Activated naive CD8-positive, alpha-beta T cell treated with anti-CD3 and anti-CD28 coated beads, Interleukin-2, amount 50 U/mL, for 16 hours (primary cell): ENCODE measurements at places on chromosomes 3 and 15.

DNA sequence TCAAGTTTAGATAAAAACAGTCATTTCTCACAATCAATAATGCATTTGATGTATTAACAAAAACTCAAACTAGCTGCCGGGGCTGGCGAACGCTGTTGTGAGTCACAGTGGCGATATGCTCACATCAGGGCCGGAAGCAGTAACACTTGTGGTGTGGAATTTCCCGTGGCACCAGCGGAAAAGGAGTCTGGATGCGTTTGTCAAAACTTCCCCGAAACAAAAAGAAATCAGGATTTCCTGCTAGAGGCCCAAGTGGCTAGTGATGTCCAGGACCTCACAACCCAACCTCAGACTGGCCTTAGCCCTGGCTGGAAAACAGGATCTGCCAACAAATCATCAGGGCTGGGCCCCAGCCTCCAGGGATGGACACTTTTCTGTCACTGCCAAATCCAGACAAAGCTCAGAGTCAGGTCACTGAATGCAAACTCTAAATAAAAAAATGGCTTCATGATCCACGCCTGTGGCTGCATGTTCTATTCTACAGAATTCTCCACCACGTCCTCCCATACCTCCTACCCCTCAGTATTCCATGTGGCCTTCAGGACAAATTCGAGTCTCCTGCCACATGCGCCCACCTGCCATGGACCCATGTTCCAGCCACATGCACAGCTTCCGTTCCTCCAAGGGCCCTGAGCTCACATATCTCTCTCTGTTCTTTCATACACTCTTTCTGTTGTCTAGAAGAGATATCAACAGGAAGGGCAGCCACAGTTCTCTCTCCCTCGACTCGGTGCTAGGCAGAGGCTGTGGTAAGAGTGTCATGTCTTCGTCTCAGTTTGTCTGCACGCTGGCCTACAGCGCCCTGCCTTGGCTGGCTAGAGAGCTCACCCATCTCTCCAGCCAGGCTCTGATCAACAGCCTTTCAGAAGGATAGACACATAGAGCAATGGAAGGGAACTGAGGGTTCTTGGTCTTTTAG, 35.4 kb downstream of the EHD4 start:
- peak; percentile 10 for DNase-seq

DNA sequence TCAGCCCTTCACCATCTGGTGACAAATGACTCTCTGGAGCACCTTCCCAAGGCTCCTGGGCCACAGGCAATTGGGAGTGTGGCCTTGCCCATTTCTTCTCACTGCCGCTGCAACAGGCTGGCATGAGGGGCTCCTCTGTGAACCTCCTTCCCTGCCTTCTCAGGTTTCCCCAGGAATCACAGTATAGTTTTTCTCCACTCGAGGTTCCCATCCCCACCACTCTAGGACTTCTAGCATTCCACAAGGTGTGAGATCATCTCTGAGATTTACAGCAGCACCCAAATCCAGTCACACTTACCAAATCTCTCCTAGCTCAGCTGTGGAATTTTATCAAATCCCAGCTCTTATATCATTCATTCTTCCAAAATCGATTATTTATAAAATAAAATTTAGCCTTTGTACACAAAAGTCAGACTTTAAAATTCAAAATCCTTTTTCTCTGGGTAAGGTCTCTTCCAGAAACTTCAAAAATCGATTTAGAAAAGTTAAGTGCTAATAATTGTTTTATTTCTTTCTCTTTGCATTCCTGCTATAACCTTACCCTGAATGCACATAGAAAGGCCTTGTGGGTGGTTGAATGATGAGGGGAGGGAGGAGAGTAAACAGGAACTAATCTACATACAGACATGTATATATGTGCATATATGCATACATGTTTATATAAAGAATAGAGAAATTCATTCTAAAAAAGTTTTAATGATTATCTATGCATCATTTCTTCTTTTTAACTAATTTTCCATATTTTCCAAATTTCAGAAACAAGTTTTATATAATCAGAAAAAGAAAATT, 18.9 kb upstream of the ATP13A4 start:
- DNase-seq = no peak

DNA sequence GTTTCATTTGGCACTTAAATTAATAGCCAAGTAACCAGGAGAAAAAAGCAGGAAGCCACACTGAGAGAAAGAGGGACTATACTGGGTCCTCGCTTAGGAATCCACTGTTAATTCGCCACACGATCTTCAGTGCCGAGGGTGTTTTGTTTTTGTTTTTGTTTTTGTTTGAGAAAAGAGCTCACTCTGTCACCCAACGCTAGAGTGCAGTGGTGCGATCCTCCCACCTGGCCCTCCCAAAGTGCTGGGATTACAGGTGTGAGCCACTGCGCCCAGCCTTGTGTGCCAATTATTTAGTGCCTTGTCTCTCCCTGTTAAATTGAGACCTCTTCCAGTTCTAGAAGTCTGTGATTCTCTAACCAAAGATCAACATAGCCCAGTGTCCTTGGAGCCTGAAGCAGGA, 53.8 kb upstream of the TPM1 start:
- no peak for DNase-seq

DNA sequence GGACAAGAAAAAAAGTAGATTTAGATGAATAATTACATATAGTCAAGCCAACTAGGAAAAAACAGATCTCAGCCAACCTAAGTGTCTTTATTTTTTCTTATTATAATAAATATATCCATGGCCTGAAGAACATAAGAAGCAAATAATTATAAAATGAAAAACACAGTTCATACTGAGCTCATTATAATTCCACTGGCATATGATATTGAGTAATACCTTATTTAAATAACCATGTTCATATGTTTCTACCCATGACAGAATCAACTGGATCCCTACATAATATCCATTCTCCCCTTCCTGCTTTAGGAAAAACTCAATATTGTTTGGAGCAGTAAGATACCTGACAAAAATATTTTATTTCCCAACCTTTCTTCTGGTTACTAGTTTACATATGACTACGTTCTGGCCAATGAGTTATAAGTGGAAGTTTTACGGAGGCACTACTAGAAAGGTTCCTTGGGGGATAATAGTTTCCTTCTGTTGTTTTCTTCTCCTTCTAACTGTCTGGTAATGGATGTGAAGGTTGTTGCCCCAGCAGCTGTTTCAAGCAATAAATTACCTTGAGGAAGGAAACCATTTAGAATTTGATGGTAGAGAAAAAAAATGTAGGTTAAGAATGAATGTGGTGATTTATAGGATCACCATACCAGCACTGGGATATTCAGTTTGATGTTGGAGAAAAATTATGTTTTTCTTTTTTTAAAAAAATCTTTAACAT, 184.1 kb upstream of the MBNL1 start:
- no peak for DNase-seq

DNA sequence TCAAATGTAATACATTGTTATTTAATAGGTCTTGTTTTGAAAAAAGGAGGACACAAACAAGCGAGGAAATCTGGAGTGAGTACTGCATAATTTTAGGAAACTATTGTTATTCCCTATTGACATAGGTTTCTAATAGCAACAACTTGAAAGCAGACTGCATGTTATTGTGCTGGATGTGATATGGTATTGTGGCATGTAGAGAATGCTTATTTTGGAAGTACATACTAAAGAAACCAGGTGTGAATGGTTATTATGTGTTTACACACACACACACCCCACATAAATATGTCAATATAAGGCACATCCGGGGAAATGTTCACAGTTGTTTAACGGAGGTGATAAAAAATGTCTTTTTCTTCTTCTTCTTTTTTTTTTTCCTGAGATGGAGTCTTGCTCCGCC, 5.9 kb upstream of the MORF4L1 start:
- DNase-seq = no peak

- no peak for DNase-seq
Observed at GRCh38 chr3:62995530-62995929, 120.3 kb upstream of the CADPS start.

DNA sequence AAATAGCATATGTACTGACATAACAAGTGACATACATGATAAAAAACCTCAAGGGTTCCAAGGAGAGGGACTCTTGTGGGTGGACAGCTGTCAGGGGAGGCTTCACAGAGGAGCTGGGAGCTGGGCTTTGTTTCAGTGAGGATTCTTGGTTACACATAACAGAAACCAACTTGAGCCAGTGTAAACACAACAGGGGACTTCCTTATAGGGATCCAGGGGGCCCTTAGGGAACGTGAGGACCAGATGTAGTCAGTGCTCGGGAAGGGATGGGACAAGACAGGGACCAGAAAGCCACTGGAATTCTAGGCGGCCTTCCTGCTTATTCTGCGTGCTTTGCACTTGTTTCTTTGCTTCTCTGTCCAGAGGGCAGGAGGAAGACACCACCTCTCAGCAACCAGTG, 34.9 kb downstream of the SNAPC5 start:
- DNase-seq = no peak

- no peak for DNase-seq
Observed at GRCh38 chr3:125087768-125088391, 32.1 kb upstream of the HEG1 start.

GRCh38 chr15:60320365-60320764, 77.4 kb downstream of the ANXA2 start:
- no peak for DNase-seq

DNA sequence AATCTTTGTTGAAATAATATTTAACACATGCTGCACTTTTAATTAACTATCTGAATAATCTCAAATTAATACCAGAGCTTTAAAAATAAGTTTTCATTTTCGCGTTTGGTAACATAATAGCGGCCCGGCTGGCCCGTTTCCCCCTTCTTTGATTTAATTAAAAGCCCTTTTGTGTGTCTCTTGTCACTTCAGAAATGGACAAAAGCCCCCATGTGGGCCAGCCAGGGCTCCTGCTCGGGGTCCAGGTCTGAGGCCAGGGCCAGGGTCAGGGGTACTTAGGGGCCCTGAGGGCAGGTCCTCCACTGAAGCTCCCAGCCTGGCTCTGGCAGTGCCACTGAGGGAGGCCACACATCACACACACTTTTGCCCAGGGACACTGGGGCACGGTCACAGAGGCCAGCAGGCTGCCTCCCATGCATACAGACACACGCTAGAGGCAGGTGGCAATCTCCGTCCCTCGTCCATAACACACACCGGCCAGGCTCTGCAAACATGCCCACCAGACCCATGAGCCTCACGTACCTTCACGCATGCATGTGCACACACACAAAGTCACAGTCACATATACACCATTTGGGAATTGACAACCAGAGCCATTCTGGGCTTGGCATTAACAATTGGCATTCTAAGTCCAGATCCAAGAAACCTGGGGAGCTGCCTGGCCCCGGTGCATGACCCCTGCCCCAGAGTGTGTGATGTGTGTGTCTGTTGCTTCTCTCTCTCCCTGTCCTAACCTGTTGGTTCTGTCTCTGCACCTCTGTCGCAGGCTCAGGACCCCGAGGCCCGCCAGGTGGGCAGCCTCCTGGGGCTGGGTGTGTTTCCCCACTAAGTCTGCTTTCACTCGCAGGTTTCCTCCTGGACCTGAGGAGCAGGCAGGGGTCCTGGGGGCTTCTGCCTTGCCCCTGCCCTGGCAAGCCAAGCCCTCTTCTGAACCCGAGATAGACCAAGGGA, 38.5 kb downstream of the DNAJB8 start:
- DNase-seq = no peak

GRCh38 chr3:45638299-45639043, 43.9 kb downstream of the LIMD1 start:
- no peak for DNase-seq

GRCh38 chr15:80620931-80621330, 74.2 kb upstream of the ABHD17C start:
- DNase-seq = no peak

- no peak for DNase-seq
Observed at GRCh38 chr15:52738311-52738710, 51.8 kb downstream of the ONECUT1 start.

- DNase-seq = no peak
Observed at GRCh38 chr3:45092132-45093031, 53.8 kb downstream of the CDCP1 start.

GRCh38 chr3:46406443-46406787, 451 bp downstream of the CCR5AS start:
- DNase-seq = no peak

- no peak for DNase-seq
Observed at GRCh38 chr15:23912191-23912590, 225.1 kb upstream of the NDN start.

GRCh38 chr3:123805504-123805903, 78.6 kb downstream of the MYLK start:
- DNase-seq = no peak

DNA sequence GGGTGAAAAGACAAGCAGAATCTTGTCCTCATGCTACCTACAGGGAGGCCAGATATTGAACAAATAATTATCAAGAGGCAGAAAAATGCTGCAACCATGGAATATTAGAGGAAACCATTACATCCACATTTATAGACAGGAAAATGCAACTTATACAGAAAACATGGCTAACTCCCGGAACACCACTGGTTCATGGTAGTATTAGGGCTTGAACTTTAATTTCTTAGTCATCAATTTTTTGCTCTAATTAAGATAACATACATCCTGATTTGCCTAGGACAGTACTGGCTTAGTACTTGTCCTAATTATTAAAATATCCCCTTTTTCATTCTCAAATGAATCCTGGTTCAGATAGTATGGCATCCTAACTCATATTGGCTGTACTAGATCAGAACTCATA, 76.3 kb upstream of the TGFBR2 start:
- no peak for DNase-seq

DNA sequence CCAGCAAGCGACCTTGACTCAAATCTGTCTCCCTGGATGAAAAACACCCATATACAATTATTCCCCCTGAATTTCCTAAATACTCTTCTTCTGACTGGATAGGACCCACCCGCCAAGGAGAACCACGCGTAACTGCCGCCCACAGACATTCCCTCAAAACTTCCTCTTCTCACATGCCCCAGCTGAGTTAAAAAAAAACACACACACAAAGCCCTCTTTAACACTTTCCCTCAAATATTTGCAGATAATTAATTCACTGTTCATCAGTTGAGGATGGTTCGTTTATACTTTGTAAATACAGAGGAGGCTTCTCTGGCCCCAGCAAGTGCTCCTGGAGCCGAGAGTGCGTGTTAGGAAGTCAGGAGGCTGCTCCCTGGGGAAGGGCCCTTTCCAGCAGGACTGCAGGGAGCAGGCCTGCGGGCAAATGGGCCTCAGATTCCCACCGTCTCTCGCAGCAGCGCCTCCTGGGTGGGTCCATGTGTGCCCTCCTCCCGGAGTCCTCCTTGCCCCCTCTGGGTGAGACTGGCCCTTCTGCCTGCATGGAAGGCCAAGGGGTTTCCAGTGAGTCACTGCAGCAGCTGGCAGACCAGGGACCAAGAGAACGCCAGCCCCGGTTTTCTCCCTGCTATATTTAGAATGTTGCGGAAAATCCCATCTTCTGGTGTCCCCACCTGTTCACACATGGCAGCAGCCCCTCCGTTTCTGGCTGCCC, 46.8 kb downstream of the MGLL start:
- no peak for DNase-seq

GRCh38 chr3:189766416-189766815, 135.2 kb downstream of the TP63 start:
- DNase-seq = no peak
